ENCODE measurements at places on chromosomes 12 and 14.

- H3K27ac ChIP-seq: no peak overlapping the region
- peaks cover 97% of the 10 kb centered on the region for H3K27me3 ChIP-seq
- H3K4me1 ChIP-seq: no peaks in the 10 kb centered on the region
- no peaks in the 10 kb centered on the region for H3K36me3 ChIP-seq
These were observed 2.3 kb upstream of the LHX5 start for GRCh38 chr12:113473942-113474341.

GRCh38 chr12:26750531-26751175, 82.3 kb downstream of the ITPR2 start:
- no peaks in the 10 kb centered on the region for H3K27me3 ChIP-seq
- H3K4me1 ChIP-seq: peaks cover 41% of the 10 kb centered on the region
- no peak overlapping the region for H3K27ac ChIP-seq
- no peaks in the 10 kb centered on the region for H3K36me3 ChIP-seq
- DNase-seq: no peak

- no peak overlapping the region for H3K27ac ChIP-seq
- H3K27me3 ChIP-seq: no peaks in the 10 kb centered on the region
- H3K36me3 ChIP-seq: no peaks in the 10 kb centered on the region
These were observed 66.0 kb downstream of the BHLHE41 start for GRCh38 chr12:26058818-26059217.

DNA sequence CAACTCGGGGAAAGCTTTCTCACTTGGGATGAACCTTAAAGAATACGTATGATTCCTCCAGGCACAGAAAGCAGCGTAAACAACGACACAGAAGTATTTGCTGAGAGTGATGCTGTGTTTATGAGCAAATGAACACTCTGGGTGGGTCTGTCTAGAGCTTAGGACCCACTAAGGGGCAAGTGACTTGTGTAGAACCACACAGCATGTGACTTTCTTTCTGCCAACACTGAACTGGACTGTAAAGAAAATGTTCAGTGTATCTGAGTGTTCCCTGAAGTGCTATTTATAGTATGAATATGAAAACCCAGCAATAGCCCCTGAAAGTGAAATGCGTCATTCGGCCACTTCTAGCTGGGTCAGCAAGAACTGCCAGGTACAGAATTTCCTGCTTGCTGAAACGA, 78.5 kb downstream of the ST8SIA1 start:
- H3K4me1 ChIP-seq: peaks cover 14% of the 10 kb centered on the region
- no peak for DNase-seq
- H3K27me3 ChIP-seq: no peaks in the 10 kb centered on the region
- no peak overlapping the region for H3K27ac ChIP-seq
- H3K4me3 ChIP-seq: no peak overlapping the region
- H3K36me3 ChIP-seq: no peaks in the 10 kb centered on the region

DNA sequence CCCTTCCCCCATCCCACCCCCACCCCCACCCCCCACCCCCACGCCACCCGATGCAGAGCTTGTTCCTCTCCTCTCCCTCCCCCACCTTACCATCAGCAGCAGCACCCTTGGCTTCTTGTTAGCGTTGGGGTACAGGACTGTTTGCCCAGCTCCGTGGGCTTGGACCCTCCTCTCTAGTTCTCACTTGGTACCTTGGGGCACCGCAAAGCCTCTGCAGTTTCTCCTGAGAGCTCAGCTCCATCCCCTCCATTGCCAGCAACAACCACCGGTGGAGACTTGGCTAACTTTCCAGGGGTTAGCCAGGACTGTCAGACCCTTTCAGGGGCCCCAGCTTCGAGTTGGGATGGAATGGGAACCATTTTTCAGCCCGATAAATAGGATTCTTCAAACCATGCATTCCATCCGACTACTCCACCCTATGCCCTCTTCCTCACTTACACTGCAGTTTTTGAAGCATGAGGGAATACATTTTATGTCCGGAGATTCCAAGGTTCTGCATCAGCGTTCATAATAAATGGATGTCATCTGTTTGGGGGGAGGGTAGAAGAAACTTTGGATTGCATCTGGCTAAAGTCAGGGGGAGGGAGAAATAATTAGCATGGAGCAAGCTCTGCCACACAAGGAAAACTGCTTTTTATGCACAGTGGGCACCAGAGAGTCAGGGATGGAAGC, 1.1 kb downstream of the SCN8A start:
- no peak overlapping the region for H3K27ac ChIP-seq
- no peak overlapping the region for H3K4me3 ChIP-seq
- no peaks in the 10 kb centered on the region for H3K4me1 ChIP-seq
- H3K27me3 ChIP-seq: peaks cover 37% of the 10 kb centered on the region
- H3K36me3 ChIP-seq: no peaks in the 10 kb centered on the region

GRCh38 chr14:34965912-34966311, 16.9 kb upstream of the SRP54 start:
- DNase-seq: no peak
- no peaks in the 10 kb centered on the region for H3K4me1 ChIP-seq
- H3K4me3 ChIP-seq: no peak overlapping the region
- no peaks in the 10 kb centered on the region for H3K27me3 ChIP-seq

DNA sequence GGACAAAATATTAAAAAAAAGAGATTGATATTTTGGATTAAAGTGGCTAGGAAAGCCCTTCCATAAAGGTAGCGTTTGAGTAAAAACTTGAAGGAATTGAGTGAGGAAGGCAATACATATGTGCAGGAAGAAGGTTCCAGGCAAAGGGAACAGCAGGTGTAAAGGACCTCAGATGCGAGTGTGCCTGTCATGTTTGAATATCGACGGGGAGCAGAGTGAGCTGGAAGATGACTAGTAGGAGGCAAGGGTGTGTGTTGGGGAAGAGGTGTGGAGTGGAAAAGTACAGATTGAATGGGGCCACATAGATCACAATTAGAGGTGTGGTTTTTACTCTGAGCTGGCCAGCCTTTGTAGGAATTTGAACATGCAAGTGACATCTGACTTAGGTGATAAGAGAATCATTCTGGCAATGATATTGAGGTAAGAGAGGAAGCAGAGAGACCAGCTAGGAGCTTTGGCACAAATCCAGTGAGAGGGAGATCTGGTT, 15.0 kb upstream of the FBXO33 start:
- no peak for DNase-seq
- no peaks in the 10 kb centered on the region for H3K4me1 ChIP-seq
- H3K4me3 ChIP-seq: no peak overlapping the region
- H3K27ac ChIP-seq: no peak overlapping the region

DNA sequence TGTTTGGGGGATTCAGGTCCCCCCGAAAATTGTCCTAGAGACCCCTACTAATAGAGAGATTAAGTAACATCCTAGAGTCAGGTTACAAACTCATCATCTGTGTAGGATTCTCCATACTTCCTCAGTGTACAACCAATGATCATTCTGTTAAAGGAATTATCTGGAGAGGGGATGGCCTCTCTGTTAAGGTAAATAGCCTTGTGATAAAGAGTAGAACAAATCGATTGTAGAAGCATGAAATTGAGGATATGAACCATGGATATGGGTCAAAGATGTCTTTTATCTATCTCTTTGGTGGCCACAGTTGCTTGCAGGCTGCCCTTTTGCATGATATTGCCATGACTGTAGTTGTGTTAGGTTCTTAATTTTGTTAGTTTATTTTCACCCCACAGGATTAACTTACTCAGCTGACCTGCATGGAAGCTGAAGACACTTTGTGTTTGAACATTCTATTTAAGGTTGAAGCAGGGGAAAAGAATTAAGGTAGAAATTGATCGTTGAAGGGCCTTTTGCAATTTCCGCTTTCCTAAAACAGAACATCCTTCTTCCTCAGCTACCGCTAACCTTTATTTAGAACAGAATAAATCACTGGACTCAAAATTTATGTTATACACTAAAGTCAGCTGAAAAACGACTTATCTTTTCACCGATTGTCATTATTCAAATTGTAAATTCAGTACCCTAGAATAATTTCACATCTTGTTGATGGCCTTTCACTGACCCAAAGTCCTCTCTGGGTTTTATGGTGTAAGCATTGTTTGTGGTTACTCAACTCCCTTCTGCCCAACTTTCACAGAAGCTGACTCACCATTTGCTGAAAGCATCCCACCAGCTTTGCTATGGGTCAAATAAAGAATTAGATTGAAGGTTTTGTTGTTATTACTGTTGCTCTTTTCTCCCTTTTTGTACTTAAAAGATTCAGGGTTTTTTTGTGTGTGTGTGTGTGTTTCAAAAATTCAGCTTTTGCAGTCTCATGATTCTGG, 52.3 kb downstream of the IRAK3 start:
- no peak overlapping the region for H3K27ac ChIP-seq
- H3K27me3 ChIP-seq: peaks cover 4% of the 10 kb centered on the region
- DNase-seq: no peak
- no peak overlapping the region for H3K4me3 ChIP-seq
- H3K4me1 ChIP-seq: no peaks in the 10 kb centered on the region
- no peaks in the 10 kb centered on the region for H3K36me3 ChIP-seq

GRCh38 chr12:49636979-49637755, 13.8 kb downstream of the PRPF40B start:
- H3K36me3 ChIP-seq: peaks cover 36% of the 10 kb centered on the region
- peaks cover 3% of the 10 kb centered on the region for H3K4me1 ChIP-seq
- no peaks in the 10 kb centered on the region for H3K27me3 ChIP-seq
- no peak overlapping the region for H3K4me3 ChIP-seq
- H3K27ac ChIP-seq: no peak overlapping the region

GRCh38 chr12:50699940-50700339, 64.0 kb upstream of the ATF1 start:
- H3K27ac ChIP-seq: no peak overlapping the region
- H3K4me1 ChIP-seq: no peaks in the 10 kb centered on the region
- no peaks in the 10 kb centered on the region for H3K27me3 ChIP-seq
